HAP-1 (cell line): ENCODE measurements at places on chromosomes 2 and 18.

- no peak for DNase-seq
These were observed 7.4 kb downstream of the RHOB start for GRCh38 chr2:20454036-20454981.

- DNase-seq, result no peak
These were observed 37.4 kb downstream of the NCK2 start for GRCh38 chr2:105782123-105782522.

DNA sequence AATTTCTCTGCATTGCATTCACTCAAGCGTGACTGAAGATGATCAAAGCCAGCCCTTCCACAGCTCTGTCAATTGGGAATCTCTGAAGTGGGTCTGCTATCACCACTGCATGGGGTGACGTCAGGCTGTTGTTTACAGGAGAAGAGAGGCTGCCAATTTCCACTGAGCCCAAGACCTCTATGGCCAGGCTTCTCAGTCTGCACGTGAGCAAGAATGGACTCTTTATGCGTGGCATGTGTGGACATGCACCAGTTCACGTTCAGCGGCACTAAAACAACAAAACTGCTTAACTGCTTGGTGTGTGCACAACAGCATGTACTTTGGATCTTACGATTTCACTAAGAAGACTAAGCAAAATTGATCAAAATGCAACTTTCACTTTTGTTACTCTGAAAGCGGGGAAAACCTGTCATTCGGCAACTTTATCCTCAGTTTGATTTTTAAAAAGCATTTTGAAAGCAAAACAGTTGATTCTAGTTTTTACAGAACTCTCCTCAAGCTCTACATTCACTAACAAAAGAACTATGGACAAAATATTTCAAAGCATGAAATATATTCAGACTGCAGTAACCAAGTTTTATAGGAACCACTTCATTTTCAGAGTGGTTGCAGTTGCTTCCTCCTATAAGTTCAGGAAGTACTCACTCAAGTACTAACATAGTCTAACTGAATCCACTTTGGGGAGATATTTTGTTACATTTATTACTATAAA, 77.0 kb upstream of the SERTAD2 start:
- DNase-seq, result peak; percentile 50

GRCh38 chr18:74806700-74807416, 209.2 kb downstream of the ZNF407 start:
- DNase-seq, result no peak

GRCh38 chr18:63817441-63818051, 42.3 kb downstream of the SERPINB7 start:
- no peak for DNase-seq

DNA sequence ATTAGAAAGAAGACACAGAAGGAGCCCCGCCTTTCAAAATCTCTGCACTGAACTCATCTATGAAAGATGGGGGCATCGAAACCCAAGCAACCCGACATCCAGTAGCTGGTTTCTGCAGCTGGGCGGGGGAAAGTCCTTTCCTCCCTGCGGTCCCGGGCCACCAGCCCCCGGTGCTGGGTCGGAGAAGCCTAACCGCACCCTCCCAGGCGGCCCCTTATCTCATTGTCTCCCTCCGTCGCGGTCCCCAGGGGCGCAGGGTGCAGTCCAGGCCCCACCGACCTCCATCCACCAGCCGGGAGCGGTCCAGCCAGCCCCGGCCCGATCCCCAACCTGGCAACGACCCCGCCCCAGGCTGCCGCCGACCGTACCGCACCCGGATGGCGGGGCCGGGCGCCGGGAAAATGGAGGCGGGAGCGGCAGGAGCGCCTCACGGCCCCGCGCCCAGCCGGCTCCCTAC, 452 bp downstream of the RAPH1 start:
- DNase-seq, result peak; percentile 18

DNA sequence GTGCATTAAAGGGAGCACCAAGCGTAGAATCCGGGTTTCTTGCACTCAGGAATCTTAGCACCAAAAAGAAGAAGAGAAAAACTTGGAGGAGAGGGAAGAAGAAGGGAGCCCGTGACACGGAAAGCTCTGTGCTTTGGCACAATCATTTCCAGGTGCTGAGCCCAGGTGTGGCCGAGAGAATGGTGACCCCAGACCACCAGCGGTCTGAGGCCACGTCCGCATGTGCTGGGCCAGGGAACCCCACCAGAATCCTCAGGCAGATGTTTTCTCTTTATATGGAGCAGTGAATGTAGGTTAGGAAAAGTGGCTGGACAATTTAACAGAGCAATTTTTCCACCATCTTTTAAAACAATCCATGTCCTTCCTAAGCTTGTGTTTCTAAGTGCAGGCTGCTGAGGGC, 520.9 kb downstream of the EPHA4 start:
- no peak for DNase-seq

GRCh38 chr2:100451734-100452133, 18.5 kb upstream of the NMS start:
- DNase-seq, result no peak

DNA sequence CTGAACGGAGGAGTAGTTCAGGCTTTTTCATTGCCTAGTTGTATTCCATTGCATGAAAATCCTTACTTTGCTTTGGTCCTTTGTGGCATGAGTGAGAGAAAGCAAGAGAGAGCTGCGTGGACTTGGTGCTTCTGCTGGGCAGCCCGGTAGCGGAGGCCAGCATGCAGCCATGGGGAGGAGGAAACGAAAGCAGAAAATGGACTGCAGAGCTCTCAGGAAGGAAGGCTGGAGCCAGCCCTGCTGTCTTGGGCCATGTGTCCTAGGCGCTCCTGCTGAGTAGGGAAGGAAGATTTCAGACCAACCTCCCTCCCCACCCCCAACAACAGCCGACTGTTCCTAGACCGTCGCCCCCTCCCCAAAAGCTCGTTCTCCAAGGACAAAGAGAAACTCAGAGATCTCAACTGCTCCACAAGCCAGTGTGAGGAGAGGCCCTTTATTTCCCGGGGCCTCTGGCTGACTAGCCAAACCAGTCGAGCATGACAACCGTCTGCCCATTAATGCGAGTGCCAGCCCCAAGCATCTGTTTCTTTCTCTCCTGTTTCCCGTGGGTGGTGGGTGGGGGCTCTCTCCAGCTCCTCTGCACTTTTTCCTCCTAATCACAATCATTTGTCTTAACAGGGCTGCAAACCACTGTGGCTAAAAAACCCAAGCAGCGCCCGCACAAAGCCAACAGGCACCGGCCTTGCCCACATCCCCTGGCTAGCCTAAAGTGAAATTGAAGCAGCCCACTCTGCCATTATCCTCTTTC, 66.8 kb upstream of the FZD7 start:
- no peak for DNase-seq

DNA sequence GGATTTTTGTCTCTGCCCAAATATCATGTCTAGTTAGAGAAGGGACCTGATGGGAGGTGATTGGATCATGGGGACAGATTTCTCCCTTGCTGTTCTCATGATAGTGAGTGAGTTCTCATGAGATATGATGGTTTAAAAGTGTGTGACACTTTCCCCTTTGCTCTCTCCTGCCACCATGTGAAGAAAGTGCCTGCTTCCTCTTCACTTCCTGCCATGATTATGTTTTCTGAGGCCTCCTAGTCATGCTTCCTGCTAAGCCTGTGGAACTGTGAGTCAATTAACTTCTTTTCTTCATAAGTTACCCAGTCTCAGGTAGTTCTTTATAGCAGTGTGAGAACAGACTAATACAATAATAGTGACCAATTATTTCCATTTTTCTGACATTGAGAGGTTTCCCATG, 167.3 kb upstream of the CYRIA start:
- DNase-seq, result no peak

- DNase-seq, result peak; percentile 4
These were observed 232.4 kb upstream of the HNRNPA3 start for GRCh38 chr2:176979981-176980710.

- no peak for DNase-seq
These were observed 48.6 kb downstream of the EML6 start for GRCh38 chr2:54772110-54772509.

DNA sequence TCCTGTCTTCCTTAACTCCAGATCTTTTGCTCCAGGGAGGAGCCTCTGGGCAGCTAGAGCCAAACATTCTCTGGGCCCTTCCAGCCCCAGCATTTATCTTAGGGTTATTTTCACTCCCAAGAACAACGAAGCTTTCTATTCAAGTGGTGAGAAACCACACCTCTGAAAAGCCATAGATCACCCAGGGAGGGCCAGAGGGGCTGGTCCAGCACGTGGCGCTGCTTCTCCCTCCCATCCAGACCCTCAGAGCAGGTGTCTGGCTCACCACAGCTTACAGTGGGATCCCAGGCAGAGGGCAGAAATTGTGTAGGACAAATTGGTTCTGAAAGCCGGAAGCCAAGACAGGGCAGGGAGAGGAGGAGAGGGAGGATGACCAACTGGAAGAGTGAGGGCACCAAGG, 74.0 kb upstream of the PKDCC start:
- no peak for DNase-seq

DNA sequence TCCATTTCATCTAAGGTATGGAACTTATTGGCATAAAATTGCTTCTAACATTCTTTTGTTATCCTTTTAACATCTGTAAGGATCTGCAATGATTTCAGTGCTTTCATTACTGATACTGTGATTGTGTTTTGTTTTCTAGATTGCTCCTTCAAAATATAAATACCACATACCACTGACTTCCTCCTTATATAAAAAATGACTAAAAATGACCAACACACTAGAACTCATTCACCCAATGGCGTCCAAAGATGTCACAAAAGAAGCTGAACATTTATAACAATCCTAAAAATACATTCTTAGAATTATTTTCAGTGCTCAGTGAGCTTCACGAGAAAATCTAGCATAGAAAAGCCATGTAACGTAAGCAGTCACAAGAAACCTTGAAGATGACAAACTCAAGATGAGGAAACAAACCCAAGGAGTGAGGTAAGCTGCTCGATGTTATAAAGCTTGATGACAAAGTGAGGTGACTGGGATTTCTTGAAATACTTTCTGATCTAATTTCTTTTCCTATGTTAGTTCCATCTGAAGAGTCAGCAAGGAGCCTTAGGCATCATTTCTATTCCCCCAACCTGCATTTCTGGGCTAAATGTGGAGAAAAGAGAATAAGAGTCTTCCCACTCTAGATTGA, 42.6 kb downstream of the PNO1 start:
- no peak for DNase-seq

DNA sequence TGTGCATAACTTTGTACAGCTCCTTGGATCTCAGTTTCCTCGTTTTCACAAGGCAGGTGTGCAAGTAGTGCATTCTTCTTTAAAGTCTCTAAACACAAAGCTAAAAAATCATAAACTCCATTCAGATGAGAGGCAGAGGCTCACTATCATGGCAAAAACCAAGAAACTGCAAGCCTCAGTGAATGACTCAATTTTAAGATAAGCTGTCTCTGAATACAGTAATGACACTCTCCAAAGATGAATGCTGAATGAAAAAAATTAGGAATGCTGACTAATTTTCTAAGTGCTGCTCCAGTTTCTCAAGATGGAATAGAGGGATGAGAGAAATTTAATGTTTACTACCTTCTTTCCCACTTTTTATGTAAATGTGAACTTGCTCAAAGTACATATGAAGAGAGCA, 17.2 kb downstream of the B4GALT6 start:
- no peak for DNase-seq

- DNase-seq, result no peak
These were observed 59.8 kb downstream of the SH3BP4 start for GRCh38 chr2:235011607-235011928.

- DNase-seq, result no peak
These were observed 276.1 kb downstream of the RIT2 start for GRCh38 chr18:42839408-42839807.

DNA sequence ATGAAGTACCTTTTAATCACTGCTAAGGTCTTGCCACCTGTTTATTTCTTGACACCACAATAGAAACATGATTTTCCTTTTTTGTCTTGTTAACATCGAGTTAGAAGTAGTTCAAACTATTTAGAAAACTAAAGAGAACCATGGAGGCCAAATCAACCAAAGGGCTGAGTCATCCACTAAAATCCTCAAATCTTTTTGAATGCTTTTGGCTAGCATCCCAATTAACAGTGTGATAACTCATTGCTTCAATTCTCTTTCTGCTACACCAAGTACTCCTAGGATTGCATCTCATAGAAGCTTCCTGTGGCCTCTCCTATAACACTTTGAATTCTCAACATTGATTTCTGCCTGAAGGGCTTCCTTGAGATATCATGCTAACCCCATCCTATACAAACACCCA, 159.9 kb upstream of the MMADHC start:
- no peak for DNase-seq

DNA sequence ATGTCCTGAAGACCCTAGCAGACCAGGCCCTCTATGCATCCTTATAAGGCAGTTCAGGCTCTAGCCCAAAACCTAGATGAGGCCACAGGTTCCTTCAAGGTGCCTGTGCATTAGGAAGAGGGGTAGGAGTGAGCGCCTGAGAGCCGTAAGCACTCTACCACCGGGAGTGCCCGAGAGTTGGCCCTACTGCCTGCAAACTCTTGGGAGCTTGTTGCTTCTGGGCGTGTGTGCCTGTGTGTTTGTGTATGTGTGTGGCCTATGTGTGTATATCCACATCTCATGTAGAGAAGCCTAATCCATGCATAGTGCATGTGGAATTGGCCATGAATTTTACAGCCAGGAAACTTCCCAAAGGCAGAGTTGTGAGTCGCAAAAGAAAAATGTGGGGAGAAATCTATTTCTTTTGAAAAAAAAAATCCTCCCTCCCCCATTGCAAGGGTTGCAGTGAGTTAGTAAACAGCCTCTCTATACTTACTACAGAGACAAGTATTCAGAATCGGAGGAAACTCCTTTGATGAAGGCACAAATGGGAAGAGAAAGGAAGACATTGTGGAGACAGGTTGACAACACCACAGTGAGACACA, 96.8 kb downstream of the ADD2 start:
- DNase-seq, result no peak

- peak; percentile 36 for DNase-seq
These were observed 99.5 kb downstream of the TCF4 start for GRCh38 chr18:55488473-55488872.

DNA sequence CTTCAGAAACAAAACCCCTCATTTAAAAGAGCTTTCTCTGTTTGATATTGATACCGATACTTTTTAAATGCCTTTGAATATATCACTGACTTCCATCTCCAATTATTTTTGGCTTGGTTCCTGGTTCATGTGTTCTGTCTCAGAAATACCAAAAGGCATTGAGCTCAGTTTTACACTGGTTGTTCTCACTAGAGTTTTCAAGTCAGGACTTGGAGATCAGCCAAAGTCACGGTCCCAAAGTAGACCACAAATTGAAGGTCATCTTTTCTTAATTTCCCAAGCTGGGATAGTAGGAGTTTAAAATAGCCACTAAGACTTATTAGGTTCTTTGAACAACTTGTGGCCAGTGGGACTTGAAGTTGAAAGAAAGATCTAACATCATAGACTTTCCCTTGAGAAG, 24.2 kb downstream of the DHRS9 start:
- no peak for DNase-seq

DNA sequence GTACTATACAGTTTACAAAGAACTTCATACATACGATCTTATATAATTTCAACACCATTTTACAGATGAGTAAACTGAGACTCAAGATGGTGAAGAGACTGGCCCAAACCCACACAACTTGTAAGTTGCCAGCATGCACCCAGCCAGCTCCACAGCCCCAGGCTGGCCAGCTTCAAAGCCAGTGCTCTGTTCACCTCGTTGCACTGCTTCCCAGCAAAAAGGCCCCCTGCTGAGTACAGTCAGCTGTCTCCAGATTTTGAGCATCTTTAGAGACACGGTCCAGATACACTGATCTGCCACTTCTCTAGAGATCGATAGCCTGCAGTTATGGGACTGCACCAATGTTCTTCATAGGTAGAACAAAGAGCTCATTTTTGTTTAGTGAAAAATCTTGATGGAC, 257.2 kb upstream of the CHAC2 start:
- DNase-seq, result no peak
